ENCODE measurements at places on chromosomes 4 and X. TPM values are rescaled to one million over a fixed set of nuclear protein-coding genes. Genes with fewer than 3 reads are reported as not detected.

DNA sequence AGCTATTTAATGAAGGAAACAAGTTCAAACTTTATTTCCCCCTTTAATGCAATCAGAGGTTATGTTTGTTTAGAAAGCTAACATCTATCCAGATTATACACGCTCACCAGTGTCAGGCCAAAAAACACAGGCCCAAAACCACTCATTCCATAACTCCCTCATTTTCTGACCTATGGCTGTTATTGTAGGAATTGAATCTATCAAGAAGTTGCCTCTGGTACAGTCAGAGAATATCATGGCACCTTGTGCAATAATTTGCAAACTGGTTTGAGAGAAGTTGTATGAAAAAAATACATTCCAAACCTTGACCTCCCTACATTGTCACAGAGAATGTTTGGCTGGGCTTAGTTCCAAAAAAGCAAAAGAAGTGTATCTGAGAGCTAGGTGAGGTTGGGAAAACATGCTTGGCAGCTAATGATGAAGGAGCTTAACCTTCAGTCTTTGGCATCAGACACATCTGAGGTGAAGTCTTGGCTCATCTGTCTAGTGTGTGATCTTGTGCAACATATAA is 591.0 kb downstream of the ANKRD50 start:
- no peak for DNase-seq

DNA sequence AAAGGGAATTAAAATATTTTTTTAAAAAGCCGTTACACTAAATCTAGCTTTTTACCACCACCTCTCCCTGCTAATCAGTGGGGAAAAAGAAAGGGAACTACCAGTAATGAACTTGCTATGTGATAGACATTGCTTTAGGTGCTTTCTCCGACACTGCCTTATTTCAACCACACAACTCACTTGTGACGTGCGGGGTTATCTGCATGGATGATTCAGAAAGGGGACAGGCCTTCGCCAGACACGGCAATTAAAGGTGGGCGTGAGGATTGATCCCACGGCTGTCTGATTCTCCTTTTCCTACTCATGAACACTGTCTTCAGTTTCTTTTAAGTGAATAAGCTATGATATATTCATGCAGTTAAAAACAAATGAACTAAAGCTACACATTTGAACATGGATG is 882 bp upstream of the CXCR3 start:
- DNase-seq: no peak

DNA sequence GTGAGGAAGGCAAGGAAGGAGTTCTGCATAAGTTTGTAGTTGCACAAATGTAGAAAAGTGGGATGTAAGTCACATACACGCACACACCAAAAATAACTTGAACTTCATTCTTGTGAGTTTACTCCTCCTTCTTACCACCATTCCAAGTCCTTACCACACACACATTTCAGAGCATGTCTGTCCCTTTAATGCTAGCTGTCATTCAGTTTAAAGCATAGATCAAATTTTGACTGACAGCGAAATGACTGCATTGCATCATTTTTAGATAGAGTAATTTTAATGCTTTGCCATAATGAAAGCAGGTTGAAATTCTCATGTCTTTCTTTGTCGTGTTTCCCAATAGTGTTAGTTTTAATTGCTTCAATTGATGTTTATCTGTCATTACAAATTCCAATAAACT is 629.6 kb upstream of the HTR2C start:
- no peak for DNase-seq

- DNase-seq: peak; percentile 71
Observed at GRCh38 chrX:130170752-130171445, 863 bp upstream of the RAB33A start.

The PCDH19 gene
- 0.87 TPM for polyA plus RNA-seq
